Neural cell (in vitro differentiated cells): ENCODE measurements at places on chromosomes 1 and 21. TPM values are rescaled to one million over a fixed set of nuclear protein-coding genes. Genes with fewer than 3 reads are reported as not detected.

The GREM2 gene
- 0.62 and 0.85 TPM in 2 replicates for polyA plus RNA-seq

The IL19 gene
- polyA plus RNA-seq: not detected in 2 replicates

The FALEC gene
- not detected in 2 replicates for polyA plus RNA-seq

The HSF2BP gene
- polyA plus RNA-seq: 0.54 and 0.89 TPM in 2 replicates
